ENCODE measurements at places on chromosomes 12 and 14.

DNA sequence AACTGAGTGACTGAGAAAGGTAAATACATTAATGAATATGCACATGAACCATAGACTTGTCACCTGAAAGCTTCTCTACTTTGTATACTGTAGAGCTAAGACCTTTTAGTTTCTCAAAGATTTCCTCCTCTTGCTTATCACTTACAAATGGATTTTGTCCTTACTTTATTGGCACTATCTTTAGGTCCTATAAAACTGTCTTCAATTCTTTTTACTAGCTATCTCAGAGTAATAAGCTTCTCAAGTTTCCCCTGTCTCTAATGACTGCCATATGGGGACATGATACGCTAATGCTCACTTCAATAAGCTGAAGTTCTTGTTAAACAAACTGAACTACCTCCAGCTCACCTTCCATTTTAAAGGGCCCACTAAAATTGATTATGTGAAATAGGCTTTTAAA is 468.2 kb upstream of the CCDC196 start:
- no peak for DNase-seq

DNA sequence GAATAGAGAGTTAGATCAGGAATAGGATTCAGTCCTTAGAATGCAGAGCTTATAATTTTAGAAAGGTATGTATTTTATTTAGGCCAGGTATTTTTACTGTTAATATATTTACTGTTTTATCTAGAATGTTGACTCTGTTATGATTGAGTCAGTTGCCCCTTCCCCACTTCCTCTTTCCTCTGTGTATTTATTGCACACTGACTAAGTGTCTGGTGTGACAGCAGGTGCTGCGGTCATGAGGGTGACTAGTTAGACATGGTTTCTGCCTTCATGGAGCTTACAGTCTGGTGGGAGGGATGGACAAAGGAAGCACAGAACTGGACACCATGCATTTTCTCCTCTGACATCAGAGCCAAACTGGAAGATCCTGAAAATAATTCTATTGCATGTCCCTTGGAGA is 159.8 kb downstream of the CACNA1C start:
- no peak for DNase-seq

DNA sequence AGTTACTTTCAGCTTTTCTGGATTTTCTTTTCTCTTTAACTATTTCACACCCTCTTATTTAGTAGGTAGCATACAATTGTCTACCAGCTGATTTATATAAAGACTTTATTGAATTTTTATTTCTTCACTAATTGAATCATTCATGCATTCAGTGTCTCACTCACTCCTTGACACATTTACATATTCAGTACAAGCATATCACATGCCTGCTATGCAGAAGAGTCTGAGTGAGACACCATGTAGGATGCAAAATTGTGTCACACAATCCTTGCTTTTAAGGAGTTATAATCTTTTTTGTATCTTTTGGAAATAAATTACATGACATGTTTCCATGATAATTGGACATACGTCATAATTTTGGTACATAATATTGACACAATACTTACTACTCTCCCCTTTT is 83.0 kb downstream of the AKAP6 start:
- DNase-seq = no peak

DNA sequence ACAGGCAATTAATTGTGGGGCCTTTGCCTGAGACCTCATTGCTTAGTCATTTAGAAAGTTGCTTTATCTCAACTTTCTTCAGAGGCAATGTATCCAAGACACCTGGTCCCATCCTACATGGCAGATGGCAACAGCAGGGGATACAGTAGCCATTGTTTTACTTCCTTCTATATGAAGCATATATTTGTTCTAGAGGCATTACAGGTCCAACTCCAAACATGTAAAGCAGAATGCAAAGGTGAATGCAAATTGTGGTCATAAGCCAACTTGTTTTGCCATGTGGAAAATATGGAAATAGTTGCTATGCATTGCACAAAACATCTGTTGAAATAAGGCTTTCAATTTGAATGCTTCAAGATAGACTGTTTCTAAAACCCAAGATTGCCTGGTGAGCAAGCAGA is 109.8 kb upstream of the BCAT1 start:
- DNase-seq = no peak

DNA sequence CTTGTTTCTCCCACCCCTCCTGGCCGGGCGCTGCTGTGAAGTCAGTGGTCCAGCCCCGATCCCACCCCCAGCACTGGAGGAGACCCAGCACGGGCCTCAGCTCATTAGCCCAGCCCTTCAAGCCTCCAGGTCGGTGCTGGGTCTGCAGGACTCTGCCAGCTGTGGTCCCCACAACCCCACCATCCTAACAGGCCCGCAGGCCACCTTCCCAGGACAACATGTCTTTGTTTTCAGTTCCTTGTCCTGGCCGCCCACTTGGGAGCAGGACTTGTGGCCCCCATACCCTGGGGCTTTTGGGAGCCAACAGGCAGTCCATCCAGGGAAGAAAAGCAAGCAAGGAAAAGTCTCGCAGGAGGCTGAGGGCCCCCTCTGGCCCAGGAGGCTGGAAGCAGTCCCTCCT is 60.0 kb downstream of the HRK start:
- DNase-seq = no peak

- DNase-seq = peak; percentile 7
Observed at GRCh38 chr12:46455648-46456352, 83.2 kb upstream of the SLC38A2 start.

- no peak for DNase-seq
Observed at GRCh38 chr12:6080149-6081045, 44.1 kb downstream of the VWF start.

DNA sequence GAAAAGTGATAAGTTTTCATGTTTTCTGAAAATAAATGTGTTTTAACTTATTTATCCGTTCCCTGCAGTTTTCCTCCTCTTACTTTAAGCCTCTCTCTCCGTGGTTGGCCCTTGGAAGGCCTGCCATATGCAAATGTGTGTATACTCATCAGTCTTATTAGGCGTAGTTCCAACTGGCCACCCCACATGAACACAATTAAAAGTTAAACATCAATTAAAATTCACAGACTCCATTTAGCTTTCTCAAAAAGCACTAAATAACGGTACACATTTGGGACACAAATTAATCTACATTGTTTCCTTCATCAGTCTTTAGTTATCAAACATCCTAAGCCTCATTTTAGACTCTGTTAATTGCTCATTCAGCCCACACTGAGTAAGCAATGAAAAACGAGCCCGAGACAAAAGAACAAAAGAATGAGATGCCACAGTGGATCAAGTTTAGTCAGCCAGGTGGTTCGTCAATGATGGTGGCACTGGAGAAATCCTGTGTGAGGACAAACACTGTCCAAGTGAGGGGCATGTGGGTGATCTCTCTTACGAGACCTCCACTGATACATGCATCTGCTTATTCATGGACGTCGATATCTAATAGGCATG is 76.0 kb upstream of the TMCC3 start:
- DNase-seq = no peak

DNA sequence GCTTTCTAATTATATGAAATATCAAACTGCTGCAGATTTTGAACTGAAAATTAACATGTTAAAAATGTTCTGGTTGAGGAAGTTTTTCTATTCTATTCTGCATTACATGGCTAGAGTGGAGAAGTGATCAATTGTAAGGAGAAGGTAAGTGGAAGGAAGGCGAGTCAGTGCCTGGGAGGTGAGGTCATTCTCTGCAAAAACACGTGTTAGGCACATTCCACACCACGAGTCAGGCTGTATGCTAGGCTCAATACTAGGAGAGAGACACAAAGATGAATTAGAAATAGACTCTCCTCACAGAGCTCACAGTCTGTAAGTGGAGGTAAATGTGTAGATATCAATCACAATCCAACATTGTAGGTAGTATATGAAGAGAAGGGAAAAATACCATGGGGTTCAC is 194.1 kb downstream of the NOVA1 start:
- DNase-seq = no peak

DNA sequence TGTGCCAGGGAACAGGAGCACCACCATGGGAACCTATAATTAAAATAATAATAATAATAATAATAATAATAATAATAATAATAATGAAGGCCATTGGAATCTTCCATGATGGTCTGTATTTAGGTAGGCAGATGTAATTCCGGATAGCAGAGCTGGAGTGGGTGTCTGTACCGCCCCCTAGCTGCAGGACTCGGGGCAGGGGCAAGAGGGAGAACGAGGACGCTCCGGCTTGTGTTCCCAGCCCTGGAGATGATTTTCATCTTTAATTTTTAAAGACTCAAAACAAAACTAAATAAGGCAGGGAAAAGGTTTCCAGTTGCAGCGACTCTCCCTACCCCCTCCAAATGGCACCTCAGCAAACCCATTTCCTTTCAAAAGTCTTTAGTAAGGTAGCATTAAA is 501.1 kb downstream of the VRK1 start:
- DNase-seq = no peak

DNA sequence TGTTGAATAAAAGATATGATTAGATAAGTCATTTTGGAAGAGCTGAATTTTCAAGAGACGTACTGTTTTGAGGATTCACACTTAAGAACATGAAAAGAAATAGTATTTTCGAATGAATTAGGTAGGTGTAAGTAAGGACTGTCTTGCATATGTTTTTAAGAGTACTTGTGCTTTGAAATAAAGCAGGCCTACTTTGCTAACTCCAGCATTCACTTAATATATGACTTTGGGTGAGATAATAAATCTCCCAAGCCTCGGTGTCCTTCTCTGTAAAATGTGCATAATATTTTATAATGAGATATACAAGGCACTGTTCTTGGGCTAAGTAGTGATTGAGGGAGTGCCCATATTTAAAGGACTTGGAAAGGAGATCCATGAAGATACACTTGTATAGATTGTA is 54.6 kb downstream of the WASHC4 start:
- DNase-seq = no peak

- DNase-seq = no peak
Observed at GRCh38 chr12:110179291-110179690, 55.1 kb downstream of the IFT81 start.

DNA sequence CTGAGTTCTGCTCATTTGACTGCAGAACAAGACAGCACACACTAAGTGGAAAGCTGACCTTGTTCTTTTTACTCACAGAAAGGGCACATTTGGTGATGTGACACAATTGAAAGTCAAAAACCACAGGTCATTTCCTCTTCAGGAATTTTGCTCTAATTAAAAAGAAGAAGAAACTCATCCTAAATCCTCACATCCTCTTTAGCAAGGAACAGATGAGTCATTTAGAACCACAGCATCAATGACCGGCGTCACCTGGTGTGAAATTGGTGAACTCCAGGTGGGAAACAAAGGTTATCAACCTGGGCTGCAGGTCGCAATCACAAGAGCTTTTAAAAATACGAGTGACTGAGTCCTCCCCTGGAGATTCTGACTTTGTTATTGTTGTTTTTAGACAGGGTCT is 2.9 kb upstream of the RNU6-8 start:
- peak; percentile 8 for DNase-seq

- DNase-seq = no peak
Observed at GRCh38 chr12:101707131-101707782, 9.8 kb downstream of the CHPT1 start.

DNA sequence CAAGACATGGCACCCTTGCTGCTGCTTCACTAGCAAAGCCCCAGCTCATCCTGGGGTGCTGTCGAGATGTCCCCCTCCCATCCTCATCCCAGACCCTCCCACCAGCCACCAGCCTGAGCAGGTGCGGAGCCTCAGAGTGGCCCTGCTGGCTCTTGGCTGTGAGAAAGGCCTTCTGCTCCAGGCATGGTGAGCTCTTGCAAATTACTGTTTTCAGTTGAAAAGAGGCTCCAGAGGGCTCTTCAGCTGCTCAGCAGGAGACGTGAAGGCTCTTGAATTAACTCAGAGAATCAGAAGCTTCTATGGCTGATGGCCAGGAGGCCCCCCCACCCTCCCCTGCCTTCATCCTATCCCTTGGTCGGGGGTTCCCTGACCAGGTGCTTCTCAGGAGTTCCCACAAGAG is 44.1 kb downstream of the WSCD2 start:
- DNase-seq = no peak

- DNase-seq = no peak
Observed at GRCh38 chr12:72082986-72083820, 144.6 kb downstream of the TPH2 start.

DNA sequence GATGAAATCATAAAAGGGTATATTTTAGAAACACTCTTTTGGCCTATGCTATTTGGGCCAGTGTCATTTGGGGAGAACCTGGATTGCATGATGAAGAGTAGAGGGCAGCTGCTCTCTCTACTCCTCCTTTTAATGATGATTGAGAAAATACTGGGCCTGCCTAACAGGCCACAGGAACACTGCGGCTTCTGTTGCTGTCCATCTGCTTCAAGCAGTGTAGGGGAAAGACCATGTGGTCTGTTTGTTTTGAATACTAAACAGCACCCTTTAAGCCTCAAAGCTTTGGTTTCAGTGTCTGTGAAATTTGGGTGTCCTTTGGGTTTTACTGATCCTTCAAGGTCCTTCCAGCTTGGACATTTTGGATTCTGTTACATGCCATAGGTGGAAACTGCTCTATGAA is 78.0 kb downstream of the TTC6 start:
- DNase-seq = no peak

- DNase-seq = no peak
Observed at GRCh38 chr14:61253064-61253738, 27.9 kb downstream of the TMEM30B start.

- DNase-seq = no peak
Observed at GRCh38 chr12:64081008-64081404, 141.1 kb downstream of the KICS2 start.

DNA sequence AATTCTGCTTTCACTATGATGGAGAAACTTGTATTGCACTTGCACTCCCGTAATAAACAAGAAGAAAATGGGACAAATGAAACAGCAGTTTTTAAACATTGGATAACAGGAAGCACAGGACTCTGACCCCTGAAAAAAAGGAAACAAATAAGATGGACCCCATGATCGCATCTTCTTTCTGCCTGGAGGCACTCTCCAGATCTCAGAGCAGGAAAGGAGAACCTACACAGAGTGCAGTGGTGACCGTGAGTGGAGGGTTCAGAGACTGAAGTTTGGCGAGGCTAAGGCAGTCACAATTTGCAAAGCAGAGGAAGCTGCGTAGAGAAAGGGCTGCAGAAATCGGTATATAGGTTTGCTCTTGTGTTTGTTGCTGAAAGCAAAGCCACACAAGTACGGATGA is 6.1 kb upstream of the FGF6 start:
- DNase-seq = no peak

- no peak for DNase-seq
Observed at GRCh38 chr12:49345051-49345824, 1.4 kb upstream of the DNAJC22 start.

GRCh38 chr12:116650585-116651087 is 87.2 kb downstream of the SPRING1 start:
- no peak for DNase-seq

All from activated CD4-positive, alpha-beta T cell treated with anti-CD3 and anti-CD28 coated beads, Interleukin-2, Interleukin-6, amounts not matched to agents 100 ng/mL and 50 ng/mL, durations not matched to agents 16 hours and 8 hours (primary cell).